Stimulated activated CD8-positive, alpha-beta memory T cell treated with anti-CD3 and anti-CD28 coated beads, Interleukin-7, amount 100 ng/mL, for 1 hour (primary cell): ENCODE measurements at places on chromosomes 1 and 21.

DNA sequence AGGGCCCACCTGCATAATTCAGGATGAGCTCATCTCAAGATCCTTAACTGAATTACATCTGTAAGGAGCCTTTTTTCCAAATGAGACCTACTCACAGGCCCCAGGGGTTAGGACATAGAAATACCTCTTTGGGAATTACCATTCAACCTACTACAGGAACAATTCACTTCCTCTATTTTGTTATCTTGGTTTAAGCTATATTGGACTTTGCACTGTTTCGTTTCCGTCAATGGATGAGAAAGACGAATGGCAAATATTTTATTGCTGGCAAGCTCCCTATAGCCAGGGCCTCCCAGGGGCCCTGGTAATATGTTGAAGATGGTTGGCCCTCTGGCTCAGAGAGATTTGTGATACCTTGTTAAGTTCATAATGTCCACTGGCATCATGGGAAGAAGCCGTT, 384.2 kb upstream of the DUSP10 start:
- DNase-seq: no peak

- no peak for DNase-seq
Observed at GRCh38 chr1:6281511-6282402, 20.9 kb upstream of the GPR153 start.

DNA sequence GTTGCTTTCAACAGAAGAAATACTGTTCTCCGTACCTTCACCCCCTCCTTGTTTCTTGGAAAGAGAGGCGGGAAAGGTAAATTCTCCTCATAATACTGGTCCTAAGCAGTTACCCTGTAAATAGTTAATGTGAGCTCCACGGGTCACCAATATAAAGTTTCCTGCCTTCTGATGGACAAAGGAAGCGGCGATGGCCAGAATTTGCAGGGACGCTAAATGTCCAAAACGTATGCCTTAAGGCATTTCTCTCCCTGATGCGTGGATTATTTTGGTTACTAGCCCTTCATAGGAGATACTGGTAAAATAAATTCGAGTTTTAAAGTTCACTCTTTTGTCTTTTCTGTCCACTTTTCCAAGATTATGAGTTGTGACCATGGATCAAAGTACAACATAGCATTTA, 898 bp upstream of the PTGS2 start:
- no peak for DNase-seq

DNA sequence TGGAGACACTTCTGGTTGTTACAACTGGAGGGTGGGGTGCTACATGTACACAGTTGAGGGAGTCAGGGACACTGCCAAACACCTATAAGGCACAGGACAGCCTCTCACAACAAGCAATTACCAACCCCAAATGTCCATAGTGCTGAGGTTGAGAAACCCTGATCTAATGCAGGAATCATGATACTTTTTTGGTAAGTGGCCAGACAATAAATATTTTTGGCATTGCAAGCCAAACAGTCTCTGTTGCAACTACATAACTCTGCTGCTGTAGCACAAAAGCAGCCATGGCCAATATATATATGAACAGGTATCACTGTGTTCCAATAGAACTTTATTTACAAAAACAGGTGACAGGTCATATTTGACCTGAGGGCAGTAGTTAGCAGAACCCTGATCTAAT, 177.5 kb downstream of the ASTN1 start:
- no peak for DNase-seq

- no peak for DNase-seq
Observed at GRCh38 chr1:206702260-206702659, 17.6 kb downstream of the MAPKAPK2 start.

DNA sequence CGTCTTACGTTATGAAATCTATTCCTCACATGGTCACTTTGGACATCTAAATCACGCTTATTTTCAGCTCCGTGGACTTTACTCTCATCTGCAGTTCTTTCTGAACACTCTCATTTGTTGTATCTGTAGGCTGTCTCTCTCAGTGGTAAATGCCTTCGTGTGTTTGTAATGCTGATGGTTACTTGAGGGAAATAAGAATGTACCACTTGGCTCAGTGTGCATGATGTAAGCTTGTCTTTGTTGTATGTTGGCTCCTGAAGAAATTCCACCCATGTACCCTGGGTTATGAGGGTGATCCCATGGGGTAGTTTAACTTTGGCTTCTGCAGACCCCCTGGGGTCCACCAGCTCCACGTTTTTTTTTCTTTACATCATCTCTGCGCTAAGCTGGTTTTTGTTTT, 378.4 kb downstream of the SETD4 start:
- no peak for DNase-seq

DNA sequence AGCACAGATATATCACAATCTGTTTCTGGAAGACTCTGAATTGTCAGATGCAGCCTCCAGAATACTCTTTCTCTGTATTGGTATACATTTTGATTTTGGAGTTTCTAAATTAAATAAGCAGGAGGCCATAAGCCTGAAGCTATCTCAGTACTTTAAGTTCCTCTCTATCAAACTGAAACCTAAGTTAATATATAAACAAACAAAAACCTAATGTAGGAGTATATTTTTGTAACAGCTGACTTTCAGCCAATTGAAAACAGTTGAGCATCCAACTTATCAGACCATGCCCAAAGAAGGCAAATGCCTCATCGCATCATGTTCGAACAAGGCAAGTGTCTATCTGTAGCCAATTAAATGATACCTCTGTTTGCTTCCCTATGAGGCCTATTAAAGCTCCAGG, 1054.4 kb downstream of the AMY1C start:
- no peak for DNase-seq

GRCh38 chr1:46280092-46280491, 23.3 kb downstream of the LRRC41 start:
- DNase-seq: no peak

- DNase-seq: no peak
Observed at GRCh38 chr1:23132033-23132432, 36.6 kb downstream of the LUZP1 start.

DNA sequence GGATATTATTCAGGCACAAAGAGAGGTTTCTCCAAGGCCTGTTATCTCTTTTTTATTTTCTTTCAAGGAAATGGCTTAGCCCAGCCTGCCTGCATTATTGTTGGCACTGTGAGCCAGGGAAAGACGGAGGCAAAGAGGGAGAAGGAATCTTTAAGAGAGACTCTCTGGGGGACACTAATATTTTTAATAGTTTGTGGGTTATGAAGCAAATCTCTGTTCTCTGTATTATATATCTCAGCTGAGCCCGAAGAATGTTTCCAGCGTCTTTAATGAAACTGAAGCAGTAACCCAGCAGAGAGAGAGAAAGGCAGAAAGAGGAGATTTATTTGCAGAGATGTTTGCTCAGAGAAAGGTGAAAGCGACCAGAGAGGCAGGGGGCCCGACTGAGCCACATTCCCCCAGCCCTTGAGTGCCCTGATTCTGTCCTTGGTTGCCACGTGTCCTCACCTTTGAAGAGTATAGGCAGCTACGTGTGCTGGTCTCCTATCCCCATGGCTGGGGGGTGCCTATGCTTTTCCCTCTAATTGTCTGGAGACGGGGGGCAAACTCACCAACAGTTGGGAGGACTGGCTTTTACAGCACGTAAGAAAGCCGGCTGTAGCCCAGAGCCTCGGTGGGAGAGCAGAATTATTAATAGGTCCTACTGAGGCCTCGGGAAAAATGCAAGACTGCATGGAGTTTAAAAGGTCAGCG, 166.4 kb downstream of the TRABD2B start:
- DNase-seq: no peak

- DNase-seq: no peak
Observed at GRCh38 chr1:239587066-239587465, 200.7 kb downstream of the CHRM3 start.

DNA sequence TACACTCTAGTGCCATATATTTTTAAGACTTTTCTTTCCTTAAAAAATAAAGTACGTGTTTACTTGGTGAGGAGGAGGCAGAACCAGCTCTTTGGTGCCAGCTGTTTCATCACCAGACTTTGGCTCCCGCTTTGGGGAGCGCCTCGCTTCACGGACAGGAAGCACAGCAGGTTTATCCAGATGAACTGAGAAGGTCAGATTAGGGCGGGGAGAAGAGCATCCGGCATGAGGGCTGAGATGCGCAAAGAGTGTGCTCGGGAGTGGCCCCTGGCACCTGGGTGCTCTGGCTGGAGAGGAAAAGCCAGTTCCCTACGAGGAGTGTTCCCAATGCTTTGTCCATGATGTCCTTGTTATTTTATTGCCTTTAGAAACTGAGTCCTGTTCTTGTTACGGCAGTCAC, 25.2 kb downstream of the PSEN2 start:
- no peak for DNase-seq

GRCh38 chr1:215508311-215508710, 58.8 kb upstream of the KCTD3 start:
- DNase-seq: no peak

GRCh38 chr1:115654125-115654524, 12.4 kb downstream of the VANGL1 start:
- DNase-seq: no peak

DNA sequence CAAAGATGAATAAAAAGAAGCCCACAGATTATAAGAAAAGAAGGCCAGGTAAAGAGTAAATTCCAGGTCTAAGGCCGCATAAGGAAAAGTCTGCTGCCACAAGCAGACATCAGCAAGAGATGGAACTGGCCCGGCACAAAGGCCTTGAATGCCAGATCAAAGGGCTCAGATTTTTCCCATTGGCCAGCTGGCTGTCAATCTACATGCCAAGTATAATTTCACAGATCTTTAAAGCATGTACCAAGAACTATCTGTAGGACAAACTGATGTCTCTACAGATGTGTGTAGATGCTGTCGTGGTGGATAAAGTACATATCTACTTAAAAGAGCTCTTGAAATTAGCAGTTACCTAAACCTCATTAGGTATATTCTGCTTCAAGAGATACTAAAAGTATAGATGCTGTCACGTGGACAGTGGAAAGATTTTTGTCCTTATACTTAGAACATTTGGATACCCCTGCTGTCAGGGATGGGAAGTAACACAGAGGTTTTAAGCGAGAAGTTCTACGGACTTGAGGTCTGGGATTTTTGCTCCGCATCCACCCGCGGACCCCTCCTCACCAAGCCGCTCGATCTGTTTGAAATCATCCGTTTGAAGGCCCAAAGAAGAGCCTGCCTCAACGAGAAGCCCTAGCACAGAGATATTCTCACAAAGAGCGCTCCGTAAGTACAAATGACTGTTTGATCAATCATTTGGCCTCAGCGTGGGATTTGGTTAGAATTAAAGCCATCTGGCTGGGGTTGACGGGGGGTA, 10.1 kb downstream of the GLIS1 start:
- no peak for DNase-seq

- DNase-seq: no peak
Observed at GRCh38 chr1:41649396-41650027, 165.0 kb upstream of the EDN2 start.

DNA sequence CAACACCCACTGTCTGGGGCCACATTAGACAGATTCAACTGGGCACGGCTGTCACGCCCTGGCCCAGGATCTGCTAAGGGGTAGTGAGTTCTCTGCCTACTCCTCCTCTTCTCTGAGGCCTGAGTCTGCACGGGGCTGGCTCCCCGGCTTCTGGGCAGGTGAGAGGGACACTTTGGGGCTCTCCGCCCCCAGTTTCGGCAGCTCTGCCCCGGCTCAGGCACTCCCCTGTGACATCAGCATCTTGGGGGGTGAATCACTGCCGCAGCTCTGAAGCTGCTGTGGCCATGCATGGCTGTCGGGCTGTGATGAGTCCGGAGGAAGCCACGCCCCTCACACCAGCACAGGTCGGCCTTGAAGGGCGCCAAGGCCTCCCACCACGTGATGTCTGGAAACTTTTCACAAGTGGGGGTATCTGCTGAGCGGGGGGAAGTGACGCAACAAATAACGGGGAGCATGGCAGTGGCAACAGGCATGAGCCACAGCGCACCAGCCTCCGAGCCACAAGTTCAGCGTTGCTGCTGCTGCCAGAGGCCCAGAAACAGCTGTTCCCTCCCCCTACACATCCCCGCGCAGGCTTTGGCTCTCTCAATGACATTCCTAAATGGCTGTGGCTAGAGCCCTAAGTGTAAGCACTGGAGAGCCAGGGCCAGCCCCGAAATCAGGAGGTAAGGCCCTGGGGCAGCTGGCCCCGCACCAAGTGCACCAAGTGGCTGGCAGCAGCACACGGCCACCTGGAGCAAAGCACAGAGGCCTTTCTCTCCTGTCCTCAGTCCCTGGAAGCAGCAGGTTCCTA, 26.3 kb downstream of the ZBTB17 start:
- DNase-seq: peak; percentile 80

DNA sequence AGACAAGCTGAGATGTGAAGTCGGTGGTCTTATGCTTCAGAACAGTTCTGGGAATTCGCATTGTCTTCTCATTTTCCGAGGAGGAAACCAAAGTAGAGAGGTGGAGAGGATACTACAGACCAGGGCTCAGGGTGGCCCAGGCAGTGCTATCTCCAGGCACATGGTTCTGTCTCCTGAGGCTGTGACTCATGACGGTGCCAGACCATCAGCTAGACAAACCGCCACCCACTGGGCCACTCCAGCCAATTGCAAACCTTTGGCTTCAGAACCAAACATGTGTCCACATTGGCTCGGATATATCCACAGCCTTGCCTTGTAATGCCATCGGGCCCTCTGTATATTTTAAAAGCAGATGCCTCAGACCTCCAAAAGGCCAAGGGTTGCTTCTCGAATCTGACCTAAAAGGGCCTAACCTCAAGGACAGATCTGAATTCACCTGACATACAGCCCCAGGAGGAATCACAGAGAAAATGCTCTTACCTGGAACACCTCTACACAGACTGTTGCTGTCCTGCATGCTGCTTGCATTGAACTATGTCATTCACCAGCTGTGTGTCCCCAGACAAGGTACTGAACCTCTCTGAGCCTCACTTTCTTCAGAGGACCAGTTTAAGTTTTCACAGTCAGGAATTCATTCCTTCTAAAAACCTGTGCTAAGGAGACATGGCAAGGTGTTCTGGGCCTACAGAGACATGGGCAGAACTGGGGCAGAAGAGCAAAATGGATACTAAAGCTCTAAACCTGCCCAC, 224.9 kb upstream of the JUN start:
- DNase-seq: no peak

DNA sequence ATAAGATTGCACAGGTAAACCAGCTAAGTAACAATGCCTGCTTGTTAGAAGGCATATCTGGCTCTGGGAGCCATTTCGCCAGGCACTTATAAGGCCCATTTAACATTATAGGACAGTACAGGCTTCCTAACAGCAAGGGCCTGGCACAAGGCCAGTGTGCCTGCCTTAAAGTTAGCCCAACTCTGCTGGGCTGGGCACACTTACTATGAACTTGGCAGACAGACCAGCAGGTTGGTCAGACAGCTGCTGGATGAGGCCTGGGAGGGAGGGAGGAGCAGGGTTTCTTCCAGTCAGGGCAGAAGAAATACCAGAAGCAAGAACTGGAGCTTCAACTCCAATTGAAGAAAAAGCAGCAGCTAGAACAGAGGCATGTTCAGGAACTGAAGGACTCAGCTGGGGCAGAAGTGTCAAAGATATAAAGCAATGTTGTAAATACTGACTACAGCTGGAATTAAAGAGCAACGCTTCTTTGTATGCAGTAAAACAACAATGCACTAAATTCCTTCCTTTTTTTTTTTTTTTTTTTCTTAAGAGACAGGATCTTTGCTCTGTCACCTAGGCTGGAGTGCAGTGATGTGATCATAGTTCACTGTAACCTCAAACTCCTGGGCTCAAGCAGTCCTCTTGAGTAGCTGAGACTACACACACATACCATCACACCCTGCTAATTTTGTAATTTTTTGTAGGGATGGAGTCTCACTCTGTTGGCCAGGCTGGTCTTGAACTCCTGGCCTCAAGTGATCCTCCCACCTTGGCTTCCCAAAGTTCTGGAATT, 4.9 kb downstream of the CACHD1 start:
- DNase-seq: no peak

- DNase-seq: no peak
Observed at GRCh38 chr1:43049481-43049880, 90.8 kb upstream of the SLC2A1 start.

GRCh38 chr1:72235062-72235461, 47.3 kb downstream of the NEGR1 start:
- no peak for DNase-seq
